ENCODE measurements at places on chromosomes 4 and X.

DNA sequence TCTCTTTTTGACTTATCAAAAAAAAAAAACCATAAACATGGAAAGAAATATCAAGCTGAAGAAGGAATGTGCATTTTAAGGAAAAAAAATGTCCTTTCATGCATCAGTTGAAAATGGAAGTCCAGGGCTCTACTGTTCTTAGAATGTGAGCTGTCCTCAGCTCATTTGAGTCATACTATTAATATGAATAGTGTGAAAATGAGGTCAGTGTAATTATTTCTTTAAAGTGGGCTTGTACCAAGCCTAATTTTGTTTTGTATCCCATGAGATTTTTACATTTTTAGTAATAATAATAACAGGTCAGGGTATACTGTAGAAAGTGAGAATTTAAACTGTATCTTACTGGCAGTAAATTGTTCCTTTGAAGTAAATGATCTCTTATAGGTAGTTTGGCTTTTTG, 148.5 kb downstream of the NAA11 start:
- DNase-seq, result no peak

DNA sequence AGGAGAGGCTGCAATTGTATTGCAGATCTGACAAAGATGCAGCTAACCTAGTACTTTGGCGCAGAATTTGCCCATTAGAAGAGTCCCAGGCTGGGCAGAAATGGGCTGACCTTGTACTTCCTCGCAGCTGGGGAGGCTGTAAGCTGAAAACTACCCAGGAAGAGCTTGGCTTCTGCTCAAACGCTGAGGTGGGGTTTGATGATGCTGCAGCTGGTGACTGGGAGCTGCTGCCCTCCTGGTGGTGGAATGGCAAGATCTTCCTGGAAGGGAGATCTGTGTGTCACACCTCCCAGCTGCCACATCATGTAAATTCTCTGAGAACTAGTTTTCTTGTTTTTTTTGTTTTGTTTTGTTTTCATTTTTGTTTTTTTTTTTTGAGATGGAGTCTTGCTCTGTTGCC, 17.4 kb downstream of the CCNG2 start:
- DNase-seq, result no peak

DNA sequence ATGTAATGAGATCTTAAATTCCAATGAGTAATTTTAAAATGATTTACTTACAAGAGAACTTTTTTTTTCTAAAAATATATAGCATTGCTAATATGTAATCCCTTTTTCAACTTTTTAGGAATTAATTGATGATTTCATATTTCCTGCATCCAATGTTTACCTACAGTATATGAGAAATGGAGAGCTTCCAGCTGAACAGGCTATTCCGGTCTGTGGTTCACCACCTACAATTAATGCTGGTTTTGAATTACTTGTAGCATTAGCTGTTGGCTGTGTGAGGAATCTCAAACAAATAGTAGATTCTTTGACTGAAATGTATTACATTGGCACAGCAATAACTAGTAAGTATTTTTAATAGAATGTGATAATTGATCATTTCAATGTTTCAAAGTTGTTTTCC, 113.2 kb downstream of the USP9X start:
- no peak for DNase-seq

DNA sequence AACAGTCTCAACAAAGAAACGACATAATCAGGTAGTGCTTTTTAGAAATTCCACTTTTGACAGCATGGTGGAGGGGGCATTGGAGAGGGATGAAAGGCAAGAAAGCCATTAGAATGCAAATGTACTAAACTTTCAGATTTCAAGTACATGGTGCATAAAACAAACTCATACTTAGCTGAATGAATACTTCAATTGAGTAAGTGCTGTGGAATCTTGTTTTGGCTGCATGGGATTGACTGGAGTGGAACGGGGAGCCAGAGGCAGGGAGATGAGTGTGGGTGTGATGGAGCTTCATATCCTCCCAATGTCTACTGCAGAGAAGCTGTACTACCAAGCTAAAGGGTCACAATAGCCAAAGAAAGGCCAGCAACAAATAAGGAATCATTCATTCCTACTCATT, 52.4 kb downstream of the USP46 start:
- no peak for DNase-seq

DNA sequence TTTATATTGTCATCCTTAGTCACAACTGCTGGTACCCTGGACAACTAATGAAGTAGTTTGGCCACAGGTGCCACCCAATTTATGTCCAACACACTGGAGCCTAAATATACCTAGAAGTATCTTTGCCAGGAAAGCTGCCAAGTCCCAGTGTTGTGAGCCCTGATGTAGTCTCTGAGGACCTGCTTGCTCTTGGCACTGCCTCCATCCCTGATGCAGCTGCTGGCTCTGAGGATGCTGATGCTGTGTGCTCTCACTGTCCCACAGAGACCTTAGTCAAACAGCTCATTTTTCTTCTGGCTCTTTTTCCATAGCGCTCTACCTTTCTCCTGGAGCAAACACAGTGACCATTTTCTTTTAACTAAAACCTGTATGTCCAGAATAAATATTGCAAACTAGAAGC, 1535.4 kb upstream of the ADGRL3 start:
- DNase-seq, result no peak

DNA sequence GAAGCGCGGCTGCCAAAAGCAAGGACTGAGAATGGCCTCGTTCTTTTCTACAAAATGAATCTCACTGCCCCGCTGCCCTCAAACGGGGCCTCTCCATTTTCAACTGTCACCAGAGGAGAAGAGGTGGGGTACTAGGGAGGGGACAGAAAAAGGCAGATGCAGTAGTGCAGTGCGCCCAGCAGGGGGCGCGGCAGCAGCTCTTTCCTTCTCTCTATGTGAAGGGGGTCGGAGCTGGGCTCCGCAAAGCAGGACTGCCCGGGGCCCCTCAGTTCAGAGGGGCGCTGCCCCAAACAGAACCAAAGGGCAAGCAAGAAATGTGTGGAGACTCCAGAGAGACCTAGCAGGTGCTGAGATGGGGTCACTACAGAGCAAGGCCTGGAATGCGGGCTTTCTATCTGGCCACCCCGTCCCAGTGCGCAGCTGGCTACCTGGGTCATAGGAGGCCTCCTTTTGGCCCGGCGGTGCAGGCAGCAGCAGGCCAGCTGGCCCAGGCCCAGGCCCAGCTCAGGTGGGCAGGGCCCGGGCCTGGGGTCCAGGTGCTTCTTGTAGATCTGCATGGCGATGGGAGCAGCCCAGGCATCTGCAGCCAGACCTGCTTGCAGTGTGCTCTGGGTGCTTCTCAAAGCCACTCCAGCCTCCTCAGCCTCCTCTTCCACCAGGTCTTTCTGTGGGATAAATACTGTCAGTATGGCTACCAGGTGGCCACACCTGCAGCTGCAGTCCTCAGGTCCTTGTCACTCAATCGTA, 5.9 kb downstream of the IRAK1 start:
- DNase-seq, result no peak

DNA sequence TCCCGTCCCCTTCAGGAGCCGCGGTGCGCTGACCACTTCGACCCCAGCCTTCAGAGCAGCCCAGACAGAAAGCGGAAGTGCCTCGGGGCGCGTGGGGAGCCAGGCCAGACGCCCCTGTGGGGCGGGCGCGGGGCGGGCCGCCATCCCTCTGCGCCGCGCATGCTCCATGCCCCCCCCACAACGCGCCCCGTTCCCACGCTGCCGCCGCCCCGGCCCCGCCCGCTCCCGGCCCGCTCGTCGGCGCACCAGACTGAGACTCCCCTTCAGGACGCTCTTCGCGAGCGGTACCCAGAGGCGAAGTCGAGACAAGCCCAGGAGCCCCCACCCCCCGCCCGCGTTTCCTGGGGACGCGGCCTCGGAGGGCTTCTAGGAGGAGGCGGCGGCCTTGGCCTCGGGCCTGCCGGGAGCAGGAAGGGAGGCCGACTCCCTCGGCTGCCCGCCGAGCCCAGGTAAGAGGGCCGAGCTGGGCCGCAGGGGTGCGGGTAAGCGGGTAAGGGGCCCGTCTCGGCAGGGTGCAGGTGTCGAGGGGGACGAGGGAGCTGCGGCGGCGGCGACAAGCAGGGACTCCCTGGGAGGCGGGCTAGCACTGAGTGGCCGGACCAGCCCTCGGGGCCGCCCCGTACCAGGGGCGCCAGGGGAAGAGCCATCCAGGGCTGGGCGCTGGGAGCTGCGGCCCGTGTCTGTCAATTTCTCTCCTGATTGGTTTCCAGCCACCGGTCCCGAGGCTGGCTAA, at the start of gene ZFP92:
ZFP92 (plus strand) TSS at position 218 of the 733 bp plus-strand sequence. CDS start 6,851 bp downstream, outside the sequence.
- no peak for DNase-seq

All from NCI-H2029 treated with DMSO at 0.1 percent for 48 hours (cell line).